ENCODE measurements at places on chromosomes 7 and 10.

- peak; percentile 85 for DNase-seq
These were observed 45.3 kb upstream of the EN2 start for GRCh38 chr7:155412416-155413253.

- no peak for DNase-seq
These were observed 12.5 kb upstream of the ST7 start for GRCh38 chr7:116940689-116941370.

- DNase-seq, result no peak
These were observed 97.7 kb downstream of the CUBN start for GRCh38 chr10:17031637-17032635.

- no peak for DNase-seq
These were observed 6.1 kb downstream of the DMBT1 start for GRCh38 chr10:122566632-122567031.

DNA sequence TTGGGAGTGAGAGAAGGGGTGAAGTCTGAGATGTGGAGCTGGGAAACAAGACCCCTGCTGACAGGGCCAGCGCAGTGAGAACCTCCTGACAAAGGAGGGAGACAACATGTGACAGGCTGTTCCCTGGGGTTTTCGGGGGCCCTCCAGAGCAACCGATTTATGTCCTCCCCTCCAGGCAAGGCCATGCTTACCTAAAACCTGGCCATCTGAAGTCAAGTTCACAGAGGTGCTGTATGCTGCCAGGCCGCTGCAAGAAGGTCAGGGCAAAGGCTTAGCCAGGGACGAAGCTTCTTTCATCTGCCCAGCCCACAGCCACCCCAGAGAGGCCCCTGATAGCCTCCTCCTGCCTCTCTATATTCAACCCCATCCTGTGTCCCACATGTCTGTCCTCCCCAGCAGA, 20.6 kb downstream of the NPC1L1 start:
- DNase-seq, result no peak

DNA sequence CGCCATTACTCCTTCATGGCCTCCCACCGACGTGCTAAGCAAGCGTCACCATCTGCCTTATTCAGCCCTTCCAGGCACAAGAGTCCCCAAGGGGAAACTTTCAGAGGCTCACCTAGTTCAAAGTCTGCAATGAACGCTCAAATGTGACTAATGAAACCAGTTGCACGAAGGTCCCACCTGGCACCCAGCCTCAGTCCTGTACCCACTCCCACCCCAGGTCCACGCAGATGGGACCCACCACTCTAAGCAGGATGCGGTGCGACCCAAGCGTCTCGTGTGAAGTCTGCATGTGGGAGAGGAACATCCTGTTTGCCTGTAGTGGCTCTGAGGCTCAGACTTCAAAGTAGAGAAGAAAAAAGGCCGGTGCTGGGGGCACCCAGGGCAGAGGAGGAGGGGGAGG, 40.3 kb downstream of the RGS10 start:
- no peak for DNase-seq

DNA sequence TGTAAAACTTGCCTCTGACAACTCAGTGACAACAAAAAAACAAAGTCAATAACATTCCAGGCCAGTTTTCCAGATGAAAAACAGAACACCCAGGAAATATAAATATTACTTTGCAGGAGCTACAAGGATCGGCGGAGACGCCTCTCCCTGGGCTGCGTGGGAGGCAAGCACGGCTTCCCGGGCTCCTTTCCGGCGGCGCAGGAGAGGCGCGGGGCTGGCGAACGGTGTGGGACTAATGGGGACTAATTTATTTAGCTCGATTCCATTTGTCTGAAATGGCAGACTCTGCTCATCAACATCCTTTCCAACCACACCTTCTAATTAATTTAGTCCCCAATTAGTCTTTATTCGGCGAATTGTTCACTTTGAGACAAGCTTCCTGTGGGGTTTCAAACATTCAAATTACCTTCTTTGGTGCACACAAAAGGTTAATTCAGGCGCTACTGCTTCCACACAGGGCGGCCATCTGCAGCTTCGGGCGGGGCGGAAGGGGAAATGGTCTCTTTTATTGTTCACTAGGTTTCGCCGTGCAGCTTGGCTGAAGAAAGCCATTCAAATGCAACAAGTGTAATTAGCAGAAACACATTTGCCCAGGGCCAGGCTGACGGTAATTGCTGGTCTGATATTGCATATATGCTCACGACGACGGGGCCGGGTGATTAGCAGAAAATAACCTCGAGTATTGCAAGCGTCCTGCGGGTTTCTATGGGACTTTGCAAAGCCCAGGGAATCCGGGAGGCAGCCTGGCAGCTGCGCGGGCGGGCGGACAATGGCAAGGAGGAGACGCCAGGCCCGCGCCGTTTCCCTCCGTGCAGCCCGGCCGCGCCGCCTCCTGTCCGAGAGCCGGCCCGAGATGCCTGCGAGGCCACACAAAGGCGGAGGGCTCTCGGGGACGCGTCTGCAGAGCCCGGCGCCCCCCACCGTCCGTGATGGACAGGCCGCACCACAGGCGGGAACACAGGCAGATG, 270.1 kb downstream of the PTPRN2 start:
- DNase-seq, result no peak

- DNase-seq, result no peak
These were observed 34.3 kb downstream of the NAPEPLD start for GRCh38 chr7:103114576-103115008.

- no peak for DNase-seq
These were observed 105.2 kb upstream of the CTBP2 start for GRCh38 chr10:125265579-125265955.

GRCh38 chr10:116056445-116057293, 216.3 kb downstream of the GFRA1 start:
- DNase-seq, result no peak

- DNase-seq, result no peak
These were observed 5.2 kb upstream of the MYH16 start for GRCh38 chr7:99267481-99267840.

DNA sequence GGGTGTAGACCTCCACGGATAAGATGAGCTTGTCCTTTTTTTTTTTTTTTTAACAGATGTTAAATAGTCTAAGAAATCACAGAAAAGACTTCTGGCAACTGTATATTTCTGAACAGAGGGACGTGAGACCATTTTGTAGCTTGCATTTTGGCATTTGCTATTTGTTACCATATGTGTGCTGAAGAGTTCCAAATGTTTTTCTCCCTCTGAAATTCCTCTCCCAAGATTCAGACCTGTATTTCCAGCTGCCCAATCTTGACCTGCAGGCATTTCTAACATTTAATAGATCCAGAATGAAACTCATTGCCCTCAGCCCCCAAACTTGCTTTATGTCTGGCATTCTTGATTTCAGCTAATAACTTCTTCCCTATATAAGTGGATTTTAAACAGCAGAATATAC, 223.1 kb upstream of the FZD1 start:
- DNase-seq, result no peak

DNA sequence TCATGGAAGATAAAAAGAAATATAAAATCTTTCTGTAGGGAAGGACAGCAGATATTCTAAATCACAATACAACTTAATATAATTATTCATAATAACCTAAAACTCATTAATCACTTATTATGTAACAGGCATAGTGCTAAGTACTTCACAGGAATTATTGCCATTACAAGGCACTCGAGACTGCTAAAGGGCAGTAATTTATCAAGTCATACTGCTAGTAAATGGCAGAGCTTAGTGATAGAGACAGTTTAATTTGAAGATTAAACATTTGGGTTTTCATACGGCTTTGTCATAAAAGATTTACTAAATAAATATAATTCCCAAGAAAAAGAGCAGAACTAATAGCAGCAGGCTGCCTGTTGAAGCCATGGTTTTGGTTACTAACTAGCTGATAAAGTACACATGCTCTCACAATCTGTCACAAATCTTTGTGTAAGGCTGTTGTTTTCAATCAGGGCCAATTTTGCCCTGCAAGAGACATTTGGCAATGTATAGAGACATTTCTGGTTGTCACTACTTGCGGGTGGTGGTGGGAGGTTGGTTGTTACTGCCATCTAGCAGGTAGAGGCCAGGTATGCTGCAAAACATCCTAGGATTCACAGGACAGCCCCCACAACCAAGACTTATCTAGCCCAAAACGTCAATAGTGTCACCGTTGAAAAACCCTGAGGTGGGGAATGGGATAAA, 233.3 kb upstream of the CACNA2D1 start:
- peak; percentile 46 for DNase-seq

GRCh38 chr10:3676564-3676963, 108.4 kb downstream of the KLF6 start:
- no peak for DNase-seq

GRCh38 chr7:79897166-79897565, 237.5 kb upstream of the GNAI1 start:
- DNase-seq, result no peak
